ENCODE measurements at places on chromosomes 6 and 20.

GRCh38 chr6:109595998-109596397 is 95.0 kb downstream of the AK9 start:
- DNase-seq, result no peak

DNA sequence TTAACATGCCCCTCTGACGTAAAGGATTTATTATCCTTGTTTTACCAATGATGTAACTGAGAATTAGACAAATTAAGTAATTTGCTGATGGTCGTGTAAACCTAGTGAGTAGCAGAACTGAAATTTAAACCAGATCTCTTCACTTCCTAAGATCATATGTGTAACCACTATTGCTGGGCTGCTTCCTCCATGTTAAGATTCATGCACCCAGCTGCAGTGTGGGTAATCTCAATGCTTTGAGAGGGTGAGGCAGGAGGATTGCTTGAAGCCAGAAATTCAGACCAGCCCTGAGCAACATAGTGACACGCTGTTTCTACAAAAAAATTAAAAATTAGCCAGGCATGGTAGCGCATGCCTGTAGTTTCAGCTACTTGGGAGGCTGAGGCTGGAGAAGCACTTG is 97.9 kb downstream of the L3MBTL3 start:
- DNase-seq, result no peak

- no peak for DNase-seq
Observed at GRCh38 chr6:16987996-16988395, 113.9 kb upstream of the STMND1 start.

DNA sequence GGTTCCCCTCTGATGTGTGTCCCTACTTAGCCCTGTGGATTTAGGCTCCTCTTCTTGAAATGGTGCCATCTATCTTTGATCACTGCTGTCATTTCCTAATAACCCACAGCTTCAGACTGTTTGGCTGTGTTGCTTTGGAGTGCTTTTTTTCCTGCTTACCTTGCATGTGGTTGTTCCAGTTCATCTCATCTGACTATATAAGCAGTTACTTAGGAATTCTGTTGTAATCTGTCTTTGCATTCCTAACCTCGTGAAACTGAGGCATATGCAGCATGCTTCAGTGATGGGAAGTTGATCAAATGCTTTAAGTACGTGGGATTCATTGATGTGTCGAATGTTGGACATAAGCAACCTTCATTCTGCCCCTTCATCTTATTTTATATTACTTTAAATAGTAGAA is 115.8 kb upstream of the FLRT3 start:
- DNase-seq, result no peak

DNA sequence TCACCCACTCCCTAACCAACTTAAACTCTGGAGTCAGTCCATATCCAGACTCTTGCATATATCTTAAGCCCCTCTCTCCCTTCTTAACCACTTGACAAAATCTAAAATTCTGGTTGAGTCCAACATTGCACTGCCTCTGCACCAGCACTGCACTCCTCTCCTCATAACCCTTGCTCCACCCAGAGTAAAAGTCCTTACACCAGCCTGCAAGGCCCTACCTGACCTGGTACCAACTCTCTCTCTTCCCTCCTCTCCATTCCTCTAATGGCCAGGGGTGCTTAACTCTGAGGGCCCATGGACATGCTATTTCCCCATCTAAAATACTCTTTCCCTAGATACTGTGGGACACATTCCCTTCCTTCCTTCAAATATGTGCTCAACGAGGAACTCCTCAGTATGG is 21.0 kb downstream of the STX7 start:
- DNase-seq, result no peak

All from GF-D8 (cell line).